Vagina (tissue), 2 donors: ENCODE measurements at places on chromosomes 4 and X.

DNA sequence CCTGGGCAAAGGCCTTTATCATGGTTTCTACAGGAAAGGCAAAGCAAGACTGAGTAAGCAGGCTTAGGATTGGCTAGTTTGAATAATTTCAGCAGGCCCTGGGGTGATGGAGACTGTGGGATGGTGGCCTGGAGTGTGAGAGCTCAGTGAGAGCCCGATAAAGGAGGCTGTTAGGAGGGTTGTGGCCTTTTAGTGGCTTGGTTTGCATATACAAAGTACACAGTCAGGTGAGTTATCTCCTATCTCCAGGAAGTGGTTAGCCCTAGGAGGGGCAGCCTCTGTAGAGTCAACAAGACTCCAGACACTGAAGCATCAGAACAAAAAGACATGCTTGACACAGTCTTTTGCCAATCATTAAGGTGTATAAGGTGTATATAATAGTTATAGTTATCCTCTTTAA is 157.2 kb downstream of the CFAP299 start:
- DNase-seq: no peak

DNA sequence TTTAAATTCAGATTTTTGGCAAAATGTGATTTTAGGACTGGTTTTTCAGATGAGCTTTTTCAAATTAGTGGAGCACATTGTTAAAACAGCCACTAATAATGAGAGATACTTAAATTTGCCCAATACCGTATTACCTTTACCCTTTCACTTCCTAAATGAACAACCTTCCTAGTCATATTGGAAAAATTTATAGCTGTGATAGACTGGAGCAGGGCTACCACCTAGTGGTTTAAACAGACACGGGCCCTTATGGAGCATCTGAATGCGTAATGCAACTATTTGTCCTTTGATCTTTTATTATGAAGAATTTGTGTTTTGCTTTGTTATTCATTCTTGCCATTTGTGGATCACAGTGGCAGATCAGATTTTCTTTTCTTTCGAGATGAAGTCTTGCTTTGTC is 72.7 kb downstream of the KDM6A start:
- no peak for DNase-seq

- DNase-seq: no peak
Observed at GRCh38 chr4:40699648-40700047, 50.1 kb upstream of the NSUN7 start.

DNA sequence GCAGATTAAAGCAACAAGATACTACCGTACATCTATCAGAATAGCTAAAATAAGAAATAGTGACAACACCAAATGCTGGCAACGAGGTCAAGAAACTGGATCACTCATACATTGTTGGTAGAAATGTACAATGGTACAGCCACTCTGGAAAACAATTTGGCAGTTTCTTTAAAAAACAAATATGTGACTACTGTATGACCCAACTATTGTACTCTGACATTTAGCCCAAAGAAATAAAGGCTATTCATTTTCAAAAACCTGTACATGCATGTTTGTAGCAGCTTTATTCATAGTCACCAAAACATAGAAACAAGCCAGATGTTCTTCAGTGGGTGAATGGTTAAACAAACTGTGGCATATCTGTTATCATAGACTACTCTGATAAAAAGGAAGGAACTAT is 8.2 kb downstream of the CLCN3 start:
- DNase-seq: no peak
